Stimulated activated CD8-positive, alpha-beta memory T cell treated with anti-CD3 and anti-CD28 coated beads, Interleukin-4, amount 100 ng/mL, for 1 hour (primary cell): ENCODE measurements at places on chromosomes 2 and 18.

DNA sequence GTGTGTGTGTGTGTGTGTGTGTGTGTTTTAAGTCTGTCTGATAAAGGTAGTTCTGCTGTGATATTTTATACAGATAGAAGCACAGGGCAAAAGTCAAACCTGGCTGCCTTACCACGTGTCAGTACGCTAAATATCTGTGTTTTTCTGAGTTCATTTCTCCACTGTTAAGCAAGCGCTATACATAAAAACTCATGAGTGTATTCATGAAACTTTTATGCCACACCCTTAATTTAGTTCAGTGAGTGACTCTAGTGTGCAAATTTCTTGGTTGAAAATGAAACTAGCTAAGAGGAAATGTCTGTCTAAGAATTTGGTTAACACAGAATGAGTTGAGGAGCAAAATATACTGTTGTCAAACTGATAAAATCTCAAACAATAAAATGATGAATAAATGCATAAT lies 11.2 kb downstream of the CASP10 start:
- no peak for DNase-seq

- DNase-seq: no peak
These were observed 437.7 kb downstream of the PTPRM start for GRCh38 chr18:8004792-8005191.

- DNase-seq: no peak
These were observed 40.6 kb downstream of the SPC25 start for GRCh38 chr2:168849610-168850009.

- no peak for DNase-seq
These were observed 4.7 kb downstream of the RTKN start for GRCh38 chr2:74436848-74437695.

DNA sequence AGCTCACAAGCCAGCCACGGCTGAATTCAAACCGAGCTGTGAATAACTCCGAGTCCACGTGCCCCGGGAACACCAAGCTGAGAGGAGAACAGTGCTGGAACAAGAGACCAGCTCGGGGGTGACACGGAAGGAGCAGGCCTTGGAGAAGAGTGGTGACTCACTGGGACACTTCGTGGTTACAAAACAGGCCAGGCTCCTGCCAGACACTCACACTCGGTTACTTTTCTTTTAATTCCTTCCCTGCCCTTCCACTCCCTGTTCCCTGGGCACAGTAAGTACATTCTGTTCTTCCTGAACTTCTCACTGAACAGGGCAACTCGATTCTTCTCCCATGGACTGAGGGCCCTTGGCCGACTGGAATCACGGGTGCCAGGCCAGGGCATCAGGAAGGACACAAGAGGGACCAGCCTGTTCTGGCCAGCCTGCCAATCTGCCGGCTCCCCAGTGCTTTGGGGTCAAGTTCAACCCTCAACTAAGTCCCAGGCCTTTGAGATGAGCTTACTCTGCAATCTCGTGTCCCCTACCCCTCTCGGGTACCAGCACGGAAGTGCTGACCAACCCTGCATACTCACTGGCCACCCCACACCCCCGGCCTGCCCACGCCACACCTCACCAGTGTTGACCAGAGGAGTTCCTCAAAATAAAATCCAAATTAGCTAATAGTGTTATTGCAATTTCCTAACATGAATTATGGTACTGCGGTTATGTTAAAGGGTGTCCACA lies 87.5 kb downstream of the TFCP2L1 start:
- DNase-seq: no peak

GRCh38 chr2:241111440-241111805 lies 9.3 kb upstream of the MTERF4 start:
- no peak for DNase-seq

DNA sequence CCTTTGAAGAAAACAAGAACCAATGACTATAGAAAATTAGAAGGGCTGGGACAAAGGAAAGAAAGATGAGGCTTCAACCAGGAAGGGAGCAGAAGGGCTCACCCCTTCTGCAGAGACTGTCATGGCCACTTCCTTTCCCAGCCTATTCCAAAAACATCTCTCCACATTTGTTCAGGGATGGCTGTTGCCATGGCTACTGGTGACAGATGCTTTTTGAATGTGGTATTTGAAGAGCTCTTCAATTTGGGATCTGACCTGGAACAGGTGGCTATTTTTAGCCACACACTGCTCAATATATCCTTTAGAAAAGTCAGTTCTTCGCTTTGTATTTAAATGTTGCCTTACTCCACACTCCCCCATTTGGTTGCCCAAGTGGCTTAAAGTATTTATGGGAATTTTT lies 64.1 kb upstream of the LCLAT1 start:
- no peak for DNase-seq

DNA sequence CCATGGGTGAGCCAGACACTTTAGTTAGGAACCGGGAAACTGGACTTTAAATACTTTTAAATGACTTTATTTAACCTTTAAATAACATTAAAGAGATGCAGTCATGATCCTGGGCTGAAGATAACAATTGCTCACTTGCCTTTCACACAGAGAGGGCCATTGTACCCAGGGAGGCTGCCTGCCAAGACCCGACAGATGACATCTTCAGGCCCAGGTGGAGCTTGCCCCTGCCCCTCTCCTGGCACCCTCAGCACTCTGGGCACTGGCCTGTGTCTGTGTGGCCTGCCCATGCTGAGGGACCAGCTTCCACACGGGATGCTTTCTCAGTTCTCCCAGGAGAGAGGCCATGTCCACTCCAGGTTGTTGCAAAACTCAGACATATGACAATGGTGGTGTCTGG lies 216.4 kb upstream of the MYT1L start:
- no peak for DNase-seq

DNA sequence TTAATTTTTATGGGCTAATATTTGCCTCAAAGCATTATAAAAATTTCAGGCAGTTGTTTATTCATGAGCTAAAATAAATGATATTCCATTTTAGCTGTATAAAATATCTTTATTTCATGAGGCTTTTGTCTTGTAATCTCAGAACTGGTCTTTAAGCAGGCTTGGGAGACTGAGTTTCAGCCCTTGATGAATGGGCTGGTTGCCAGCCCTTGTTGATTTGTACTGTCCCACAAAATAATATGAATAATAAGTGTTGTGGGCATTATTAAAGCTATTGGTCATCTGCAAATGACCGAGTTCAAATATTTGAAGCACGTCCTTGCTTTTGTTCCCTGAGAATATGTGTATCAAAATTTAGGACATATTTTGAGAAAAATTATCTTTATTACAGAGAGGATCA lies 18.2 kb downstream of the INPP1 start:
- DNase-seq: no peak

DNA sequence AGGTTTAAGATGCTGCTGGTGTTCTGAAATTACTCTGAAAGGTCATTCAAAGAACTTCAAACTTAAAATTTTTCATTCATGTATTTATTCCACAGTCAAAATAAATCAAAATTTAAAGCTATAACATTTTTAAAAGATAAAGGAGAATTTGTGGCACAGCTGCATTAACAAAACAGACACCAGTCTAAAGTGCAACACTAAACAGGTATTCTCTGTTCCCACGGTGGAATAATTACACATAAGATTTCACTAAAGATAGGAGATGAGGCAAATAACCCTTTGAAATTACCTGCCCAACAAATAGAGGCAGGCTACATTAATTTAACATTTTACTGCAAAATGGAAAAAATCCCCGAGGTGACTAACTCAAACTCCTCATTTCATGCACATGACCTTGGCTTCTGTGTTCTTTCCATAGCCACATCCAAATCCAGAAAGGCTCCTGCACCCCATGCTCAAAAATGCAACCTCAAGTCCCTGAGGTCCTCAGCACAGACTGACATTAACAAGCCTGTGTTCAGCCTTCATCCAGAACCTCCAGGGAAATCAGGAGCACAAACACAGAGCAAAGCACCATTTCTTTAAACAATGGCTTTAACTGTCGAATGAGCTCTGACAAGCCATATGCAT lies 10.5 kb downstream of the COX7A2L start:
- DNase-seq: no peak

GRCh38 chr18:20975077-20975476 lies 136.5 kb downstream of the ROCK1 start:
- no peak for DNase-seq

DNA sequence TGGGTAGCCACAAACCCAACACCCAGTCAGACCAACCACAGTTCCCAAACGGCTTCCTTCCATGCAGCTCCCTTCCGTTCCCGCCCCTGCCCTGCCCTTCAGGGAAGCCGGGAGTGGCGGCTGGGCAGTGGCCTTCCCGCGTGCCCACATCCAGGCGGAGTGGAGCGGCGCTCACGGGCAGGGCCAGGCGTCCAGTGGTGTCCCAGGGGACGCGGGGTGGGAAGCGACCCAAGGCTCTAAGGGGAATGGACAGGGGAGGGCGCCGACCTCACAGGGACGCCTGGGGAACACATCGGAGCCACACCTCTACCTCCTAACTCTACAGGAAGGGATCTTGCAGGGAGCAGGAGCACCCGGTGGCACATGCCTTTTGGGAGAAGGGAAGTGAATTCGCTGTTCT lies 225.9 kb upstream of the MGAT5 start:
- no peak for DNase-seq

DNA sequence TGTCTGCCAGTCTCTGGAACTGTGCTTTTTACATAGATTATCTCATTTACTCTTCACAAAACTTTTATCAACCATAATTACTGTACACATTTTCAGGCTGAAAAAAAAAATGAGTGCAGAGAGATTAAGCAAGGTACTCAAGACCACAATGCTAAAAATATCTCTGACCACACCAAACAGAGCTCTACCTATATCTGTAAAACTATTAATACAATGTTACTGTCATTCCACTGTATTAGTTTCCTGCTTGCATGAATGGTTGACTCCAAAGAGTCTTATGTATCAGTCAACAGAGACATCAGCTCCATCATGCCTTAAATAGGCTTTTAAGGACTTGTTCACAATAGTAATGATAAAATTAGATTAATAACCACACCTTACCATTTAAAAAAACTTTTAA lies 134.7 kb upstream of the CCDC150 start:
- DNase-seq: no peak

DNA sequence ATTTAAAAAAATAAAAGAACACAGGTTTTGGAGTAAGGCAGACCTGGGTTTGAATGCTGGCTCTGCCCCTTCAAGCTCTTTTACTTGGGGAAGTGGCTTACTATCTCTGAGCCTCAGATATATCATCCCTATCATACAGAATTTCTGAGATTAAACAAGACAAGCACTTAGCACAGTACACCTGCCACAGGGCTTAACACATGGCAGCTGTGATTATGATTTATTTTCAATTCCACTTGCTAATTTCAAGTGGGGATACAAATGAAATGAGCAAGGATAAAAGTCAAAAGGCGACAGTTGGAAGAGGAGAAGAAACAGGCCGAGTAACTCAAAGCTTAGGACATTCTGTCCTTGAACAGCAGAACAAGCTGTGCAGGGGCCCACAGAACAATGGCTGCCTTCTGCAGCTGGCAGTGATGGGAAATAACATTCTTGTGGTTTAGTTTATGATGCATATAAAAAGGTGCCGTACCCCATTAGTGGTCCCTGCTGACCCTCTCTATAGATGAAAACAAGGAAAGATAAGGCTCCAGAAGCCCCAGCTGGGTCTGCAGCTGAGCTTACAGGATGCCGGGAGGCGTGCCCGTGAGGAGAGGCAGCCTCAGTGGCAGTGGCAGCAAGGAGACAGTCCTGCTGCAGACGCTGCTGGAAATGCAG lies 45.3 kb downstream of the KIF3C start:
- DNase-seq: no peak

DNA sequence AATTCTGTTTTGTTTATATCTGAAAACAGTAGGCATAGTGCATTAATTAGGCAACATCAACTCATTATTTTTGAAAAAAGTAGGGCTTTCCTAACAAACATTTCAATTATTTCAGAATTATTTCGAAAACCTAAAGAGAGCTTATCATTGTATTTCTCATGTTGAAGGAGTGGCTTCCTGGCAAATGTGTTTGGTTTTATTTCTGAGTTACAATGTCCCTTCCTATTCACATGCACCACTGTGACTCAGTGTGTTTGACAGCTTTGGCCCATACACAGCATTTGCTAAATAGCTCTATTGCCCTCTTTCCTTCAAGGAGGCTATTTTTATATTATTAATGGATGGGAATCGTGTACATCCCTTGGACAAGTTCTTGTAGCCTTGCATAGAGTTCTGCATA lies 205.9 kb downstream of the PTGR3 start:
- DNase-seq: no peak

DNA sequence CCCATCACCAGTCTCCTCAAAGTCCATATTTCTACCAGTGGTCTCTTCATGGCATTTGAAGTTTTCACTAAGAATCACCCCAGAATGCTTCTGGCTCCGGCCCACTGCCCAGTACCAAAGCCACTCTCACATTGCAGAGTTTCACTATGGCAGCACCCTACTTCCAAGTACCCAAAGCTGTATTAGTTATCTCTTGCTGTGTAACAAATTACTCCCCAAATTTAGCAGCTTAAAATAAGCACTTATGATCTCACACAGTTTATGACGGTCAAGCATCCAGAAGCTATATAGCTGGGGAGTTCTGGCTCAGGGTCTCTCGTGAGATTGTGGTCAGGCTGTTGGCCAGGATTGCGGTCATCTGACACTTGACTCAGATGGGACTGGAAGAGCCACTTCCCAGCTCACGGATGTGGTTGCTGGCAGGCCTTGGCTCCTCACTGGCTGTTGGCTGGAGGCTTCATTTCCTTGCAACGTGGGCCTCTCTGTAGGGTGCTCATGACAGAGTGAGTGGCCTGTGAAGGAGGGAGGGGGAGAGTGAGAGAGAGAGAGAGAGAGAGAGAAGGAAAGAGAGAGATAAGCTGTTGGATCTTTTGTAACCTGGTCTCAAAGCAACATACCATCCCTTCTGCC lies 189.5 kb downstream of the CTIF start:
- DNase-seq: no peak

GRCh38 chr2:134634054-134634753 lies 84.6 kb downstream of the TMEM163 start:
- no peak for DNase-seq

DNA sequence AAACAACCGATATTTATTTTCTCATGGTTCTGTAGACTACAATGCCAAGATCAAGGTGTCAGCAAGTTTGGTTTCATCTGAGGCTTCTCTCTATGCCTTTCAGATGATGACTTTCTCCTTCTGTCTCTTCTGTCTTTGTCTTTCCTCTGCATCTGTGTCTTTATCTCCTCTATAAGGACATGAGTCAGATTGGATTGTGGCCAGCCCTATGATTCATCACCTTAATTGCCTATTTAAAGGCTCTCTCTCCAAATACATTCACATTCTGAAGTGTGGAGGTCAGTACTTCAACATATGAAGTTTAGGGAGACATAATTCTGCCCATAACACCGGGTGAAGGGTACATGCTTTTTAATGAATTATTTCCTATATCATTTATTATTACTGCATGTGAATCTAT lies 71.2 kb upstream of the CNTNAP5 start:
- DNase-seq: no peak

- DNase-seq: no peak
These were observed 48.0 kb downstream of the KCNIP3 start for GRCh38 chr2:95345081-95345562.
